ENCODE measurements at places on chromosomes 4 and X.

- DNase-seq = no peak
Observed at GRCh38 chr4:54661169-54661568, 3.4 kb downstream of the KIT start.

DNA sequence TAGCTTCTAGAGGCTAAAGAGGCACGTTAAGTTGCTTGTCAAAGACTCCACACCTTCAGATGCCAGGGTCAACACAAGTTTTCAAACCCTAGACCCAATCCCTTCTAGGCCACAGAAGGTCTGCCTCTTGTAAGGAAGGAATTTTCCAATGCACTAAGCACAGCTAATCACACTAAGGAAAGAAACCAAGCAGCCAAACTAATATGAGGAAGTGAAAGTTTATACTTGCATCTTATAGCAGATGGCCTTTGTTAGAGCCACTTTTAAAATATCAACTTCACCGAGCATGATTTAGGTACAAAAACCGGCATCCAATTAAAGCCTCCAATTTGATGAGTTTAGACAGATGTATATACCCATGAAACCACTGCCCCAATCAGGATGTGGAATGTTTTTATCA is 9.9 kb downstream of the FHL1 start:
- DNase-seq = no peak

GRCh38 chr4:59818656-59819055 is 1381.5 kb upstream of the ADGRL3 start:
- DNase-seq = no peak

DNA sequence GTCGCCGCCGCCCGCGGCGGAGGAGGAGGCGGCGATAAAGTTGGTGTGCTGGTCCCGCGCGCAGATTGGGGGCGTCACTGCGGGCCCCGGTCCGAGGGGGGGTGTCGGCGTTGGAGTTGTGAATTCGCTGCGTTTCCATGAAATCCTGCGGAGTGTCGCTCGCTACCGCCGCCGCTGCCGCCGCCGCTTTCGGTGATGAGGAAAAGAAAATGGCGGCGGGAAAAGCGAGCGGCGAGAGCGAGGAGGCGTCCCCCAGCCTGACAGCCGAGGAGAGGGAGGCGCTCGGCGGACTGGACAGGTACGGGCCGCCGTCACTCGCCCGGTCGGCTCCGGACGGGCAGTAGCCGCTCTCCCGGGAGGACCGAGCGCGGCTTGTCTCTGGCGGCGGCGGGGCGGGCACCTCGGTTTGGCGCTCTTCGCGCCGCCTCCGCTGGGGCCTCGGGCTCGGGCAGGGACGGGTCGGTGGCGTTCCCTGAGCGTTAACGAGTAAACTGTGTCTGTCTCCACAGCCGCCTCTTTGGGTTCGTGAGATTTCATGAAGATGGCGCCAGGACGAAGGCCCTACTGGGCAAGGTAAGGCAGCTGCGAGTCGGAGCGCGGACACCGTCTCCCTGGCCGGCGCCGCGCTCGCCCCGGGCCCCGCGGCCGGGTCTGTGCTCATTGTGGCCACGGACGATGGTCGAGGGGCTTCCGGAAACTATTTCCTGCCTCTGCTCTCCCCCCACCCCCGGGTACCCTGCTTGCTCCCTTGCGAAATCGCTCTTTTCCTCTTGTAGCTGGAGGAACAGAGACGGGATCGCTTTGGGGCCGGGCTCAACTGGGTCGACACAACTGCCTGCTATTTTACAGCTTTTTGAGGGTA is 658 bp downstream of the KDM6A start:
- peak; percentile 41 for DNase-seq

DNA sequence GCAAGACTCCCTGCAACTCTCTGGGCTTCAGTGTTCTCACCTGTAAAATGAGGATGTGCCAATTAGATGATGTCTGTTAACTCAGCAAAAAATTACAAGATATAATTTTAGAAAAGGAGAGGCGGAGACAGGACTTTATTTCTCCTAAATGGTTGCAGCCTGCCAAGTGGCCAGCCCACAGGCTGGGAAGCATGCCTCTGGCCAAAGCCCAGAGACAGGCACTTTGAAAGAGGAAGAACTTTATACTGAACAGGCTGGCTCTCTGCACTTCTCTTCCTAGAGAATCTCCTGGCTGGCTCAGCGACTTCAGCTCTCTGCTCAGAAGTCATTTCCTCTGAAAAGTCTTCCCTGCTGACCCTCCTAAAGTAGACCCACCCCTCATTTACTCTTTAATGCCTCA is 3.7 kb downstream of the PRDM5 start:
- DNase-seq = no peak

- no peak for DNase-seq
Observed at GRCh38 chr4:8219236-8219635, 20.1 kb downstream of the SH3TC1 start.

DNA sequence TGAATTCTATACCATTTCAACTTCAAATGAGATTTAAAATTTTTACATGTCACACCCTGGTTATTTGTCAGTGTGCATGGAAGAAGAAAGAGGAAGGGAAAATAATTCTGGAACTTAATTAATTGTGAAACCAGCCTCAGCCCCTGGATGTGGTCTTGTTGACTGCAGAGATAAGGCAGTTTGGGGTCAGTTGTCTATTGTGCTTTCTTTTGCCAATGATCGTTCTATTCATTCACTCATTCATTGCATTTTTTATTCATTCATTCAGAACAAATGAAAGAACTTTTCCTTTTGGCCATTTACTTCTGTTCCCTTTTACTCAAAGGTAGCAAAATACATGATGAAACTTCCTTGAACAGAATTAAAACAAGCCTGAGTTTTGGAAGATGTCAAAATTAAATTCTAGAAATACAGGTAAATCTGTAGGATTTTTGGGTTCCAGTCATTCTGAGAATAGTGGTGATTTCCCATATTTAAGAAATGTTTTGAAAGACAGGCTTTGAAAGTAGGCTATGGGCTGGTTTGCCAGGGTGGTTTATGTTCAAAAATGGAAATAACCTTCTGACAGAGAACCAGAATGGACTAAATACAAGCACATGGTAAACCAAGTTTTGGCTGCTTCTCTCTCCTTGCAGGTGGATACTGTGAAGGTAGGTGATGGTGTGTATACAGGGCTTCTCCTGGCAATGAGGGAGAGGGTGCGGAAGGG is 35.7 kb downstream of the PARM1 start:
- DNase-seq = no peak

DNA sequence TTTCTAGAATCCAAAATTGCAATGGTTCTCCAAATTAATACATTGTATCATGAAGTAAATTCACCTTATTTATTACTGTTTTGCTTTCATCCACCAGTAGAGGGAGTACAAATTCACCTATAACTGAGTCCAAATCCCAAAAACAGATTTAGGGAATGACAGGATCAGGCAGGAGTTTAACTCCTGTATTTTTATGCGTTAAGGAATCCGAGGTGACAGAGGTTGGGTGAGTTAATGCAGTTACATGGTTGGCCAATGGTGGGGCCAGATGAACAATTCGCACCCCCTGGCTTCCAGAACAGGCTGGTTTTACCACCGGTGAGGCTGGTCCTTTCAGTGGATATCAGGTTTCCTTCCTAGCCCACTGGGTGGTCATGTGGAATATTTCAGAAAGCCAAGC is 82.4 kb downstream of the MTNR1A start:
- DNase-seq = no peak

GRCh38 chr4:11455201-11455835 is 26.6 kb upstream of the HS3ST1 start:
- no peak for DNase-seq

GRCh38 chr4:13267091-13267490 is 217.0 kb downstream of the RAB28 start:
- no peak for DNase-seq

DNA sequence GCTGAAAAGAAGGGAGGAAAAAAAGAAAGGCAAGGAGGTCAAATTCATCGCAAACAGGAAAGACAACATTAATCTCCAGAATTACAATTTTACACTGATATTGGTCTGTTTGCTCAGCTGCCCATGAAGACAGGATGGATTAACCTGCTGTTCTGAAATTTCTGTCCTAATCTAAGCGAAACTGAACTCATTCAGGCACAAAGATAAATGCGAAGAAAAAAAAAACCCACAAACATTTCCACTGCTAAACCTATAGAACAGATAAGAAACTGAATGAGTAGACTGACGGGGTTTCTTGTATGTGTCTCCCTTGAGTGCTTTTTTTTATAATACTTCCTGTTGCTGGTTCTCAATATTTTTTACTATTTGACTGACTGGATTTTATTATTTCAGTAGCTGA is 251.8 kb upstream of the FTHL17 start:
- DNase-seq = no peak

DNA sequence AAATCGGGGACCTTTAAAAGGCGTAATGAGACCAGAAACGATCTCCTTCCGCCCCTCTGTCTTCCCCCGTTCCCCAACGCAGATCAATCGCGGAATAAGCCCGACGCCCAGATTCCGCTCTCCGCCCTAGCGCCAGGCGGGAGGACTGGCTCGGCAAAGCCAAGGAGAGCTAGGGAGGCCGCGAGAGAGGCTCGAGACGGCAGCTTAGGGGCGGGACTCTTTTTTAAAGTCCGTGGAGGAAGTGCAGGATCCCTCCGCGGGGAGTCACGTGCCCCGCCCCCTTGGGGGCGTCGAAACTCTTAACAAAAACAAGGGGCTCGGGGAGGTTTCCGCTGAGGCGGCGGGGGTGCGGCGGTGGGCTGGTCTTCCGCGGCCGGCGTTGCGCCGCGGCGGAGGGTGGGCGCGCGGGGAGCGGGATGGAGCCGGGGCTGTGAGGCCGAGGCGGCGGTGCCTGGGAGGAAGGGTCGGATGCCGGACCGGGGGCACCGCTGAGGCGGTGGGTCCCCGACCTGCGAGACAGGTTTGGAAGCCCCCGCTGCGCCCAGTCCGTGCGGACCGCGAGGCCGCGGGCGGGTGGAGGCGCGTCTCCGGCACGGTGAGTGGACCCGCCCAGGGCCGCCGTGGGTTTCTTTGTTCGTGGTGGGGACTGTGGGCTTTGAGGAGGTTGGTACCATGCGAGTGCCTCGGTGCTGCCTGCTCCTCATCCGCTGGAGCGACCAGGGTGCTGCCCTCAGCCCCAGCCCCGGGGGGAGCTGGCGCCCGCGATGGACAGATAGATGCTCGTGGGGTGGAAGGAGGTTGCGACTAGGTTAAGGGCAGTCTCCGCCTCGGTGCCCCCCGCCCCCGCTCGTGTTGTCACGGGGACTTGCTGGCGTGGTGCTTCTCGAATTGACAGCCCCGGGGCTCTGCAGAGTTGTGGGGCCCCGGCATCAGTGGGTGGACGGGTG is at the start of gene CCNG2:
TSS of gene CCNG2 (plus strand) at position 296 of the 947 bp plus-strand sequence. CDS start 1,326 bp downstream, outside the sequence.
- peak; percentile 82 for DNase-seq

- DNase-seq = no peak
Observed at GRCh38 chrX:12967711-12968465, 7.0 kb upstream of the TMSB4X start.

DNA sequence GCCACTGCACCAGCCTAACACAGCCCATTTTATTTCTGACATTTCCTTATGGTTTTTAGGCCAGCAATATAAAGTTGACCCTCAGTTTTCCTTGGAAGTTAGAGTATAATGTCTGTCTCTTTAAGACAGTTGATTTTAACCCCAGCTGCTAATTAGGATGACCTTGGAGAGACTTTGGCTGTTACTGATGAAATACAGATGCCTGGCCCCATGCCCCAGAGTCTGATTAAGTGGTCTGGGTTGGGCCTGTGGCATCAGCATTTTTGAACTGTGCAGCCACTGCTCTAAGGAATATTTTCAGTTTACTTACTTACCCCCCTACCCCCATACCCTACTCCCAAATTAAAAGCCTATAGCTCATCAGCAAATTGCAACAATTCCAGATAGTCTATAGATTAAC is 85.8 kb downstream of the DCLK2 start:
- no peak for DNase-seq

- no peak for DNase-seq
Observed at GRCh38 chrX:151974336-151975227, at the start of gene GABRE. Gene GABRE (minus strand): TSS chrX:151974676. CDS start chrX:151974625, 51 bp downstream.

DNA sequence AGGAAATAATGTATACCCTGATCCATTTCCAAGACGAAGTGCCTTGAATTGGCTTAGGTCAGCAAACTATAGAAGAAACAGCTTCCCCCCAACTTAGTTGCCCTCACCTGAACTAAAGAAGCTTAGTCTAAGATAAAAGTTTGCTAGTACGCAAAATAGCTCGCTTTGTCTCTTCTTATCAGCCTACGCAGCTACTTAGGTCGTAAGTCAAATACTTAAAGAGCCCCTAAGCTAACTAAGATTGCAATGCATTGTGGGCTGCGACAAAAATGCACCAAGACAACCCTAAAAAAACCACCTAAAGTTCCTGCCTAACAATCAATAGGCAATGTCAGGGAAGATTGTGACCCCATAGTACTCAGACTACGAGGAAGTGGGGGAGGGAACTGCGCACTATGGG is 12.8 kb downstream of the CLNK start:
- DNase-seq = no peak

DNA sequence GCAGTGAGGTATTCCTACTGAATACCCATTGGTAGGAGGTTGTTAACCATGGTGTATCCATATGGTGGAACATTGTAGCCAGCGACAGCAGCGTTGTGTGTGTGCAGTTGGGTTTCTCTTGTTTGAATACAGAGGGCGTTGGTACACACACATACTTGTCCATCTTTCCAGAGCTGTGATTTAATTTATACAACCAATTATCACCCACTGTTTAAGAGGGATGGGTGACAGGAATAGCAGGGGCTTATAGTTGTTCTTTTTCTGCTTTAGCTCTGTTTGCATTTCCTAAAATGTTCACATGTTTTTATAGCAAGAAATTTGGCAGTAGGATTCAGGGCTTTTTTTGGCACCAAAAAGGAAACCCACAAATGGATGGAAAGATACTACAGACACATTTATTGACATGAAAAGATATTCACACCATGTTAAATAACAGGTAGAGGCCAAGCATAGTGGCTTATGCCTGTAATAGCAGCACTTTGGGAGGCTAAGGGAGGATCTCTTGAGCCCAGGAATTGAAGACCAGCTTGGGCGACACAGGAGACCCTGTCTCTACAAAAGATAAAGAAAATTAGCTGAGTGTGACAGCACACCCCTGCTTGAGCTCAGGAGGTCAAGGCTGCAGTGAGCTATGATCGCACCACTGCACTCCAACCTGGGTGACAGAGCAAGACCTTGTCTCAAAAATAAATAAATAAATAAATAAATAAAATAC is 60.6 kb downstream of the TNIP2 start:
- no peak for DNase-seq

- no peak for DNase-seq
Observed at GRCh38 chrX:133649651-133650050, 234.4 kb upstream of the GPC4 start.

DNA sequence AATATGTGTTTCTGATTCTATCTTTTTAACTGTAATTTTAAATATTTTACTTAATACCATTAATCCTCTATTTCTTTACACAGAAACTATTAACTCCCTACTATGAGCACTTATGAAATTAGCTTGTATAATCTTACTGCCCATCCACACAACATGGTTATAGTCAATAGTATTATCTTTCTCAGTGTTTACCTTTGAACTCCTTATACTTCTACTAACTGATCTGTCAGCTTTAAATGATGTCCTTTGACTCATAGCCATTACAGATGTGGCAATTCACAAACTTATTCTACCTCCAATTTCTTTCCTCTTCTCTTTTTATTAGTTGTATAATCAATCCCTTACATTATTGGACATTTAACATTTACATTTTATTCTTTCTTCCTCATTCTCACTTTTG is 5.5 kb downstream of the SEC31A start:
- DNase-seq = no peak
